ENCODE measurements at places on chromosomes 16 and 17.

GRCh38 chr16:80938004-80938878 is 68.4 kb downstream of the CMC2 start:
- DNase-seq, result no peak

DNA sequence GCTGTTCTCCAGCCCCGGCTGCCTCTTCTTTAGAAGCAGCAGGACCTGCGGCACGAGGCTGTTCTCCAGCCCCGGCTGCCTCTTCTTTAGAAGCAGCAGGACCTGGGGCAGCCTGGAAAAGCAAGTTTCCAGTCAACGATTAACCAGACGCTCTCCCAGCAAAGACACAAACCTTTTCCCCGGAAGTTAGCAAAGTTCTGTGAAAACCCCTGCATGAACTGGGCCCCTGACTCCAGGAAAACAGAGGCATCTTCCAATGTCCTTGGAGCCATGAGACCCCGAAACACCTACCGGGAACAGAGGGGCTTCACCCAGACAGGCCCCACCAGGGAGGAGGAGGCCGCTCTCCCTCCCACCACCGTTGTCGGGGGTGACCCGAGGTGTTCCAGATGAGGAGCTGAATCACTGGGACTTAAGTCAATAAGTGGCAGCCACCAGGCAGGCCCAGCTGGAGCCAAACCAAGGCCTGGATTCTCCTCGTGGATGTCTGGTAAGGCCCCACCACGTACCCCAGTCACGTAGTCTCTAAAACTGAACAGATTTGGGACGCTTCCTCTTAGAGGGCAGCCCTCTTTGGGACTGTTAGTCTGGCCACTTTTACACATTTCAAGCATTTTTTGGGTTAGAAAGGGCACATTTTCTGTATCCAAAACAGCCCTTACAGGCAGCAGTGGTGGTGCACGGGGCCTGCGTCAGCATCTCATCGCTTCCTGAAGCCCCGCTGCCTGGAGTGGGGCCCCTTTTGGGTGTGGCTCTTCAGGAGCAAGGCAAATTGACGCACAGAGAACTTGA is at the start of gene RPH3AL:
TSS of gene RPH3AL (minus strand) at position 387 of the 792 bp plus-strand sequence. CDS start 25,264 bp downstream, outside the sequence.
- DNase-seq, result no peak

DNA sequence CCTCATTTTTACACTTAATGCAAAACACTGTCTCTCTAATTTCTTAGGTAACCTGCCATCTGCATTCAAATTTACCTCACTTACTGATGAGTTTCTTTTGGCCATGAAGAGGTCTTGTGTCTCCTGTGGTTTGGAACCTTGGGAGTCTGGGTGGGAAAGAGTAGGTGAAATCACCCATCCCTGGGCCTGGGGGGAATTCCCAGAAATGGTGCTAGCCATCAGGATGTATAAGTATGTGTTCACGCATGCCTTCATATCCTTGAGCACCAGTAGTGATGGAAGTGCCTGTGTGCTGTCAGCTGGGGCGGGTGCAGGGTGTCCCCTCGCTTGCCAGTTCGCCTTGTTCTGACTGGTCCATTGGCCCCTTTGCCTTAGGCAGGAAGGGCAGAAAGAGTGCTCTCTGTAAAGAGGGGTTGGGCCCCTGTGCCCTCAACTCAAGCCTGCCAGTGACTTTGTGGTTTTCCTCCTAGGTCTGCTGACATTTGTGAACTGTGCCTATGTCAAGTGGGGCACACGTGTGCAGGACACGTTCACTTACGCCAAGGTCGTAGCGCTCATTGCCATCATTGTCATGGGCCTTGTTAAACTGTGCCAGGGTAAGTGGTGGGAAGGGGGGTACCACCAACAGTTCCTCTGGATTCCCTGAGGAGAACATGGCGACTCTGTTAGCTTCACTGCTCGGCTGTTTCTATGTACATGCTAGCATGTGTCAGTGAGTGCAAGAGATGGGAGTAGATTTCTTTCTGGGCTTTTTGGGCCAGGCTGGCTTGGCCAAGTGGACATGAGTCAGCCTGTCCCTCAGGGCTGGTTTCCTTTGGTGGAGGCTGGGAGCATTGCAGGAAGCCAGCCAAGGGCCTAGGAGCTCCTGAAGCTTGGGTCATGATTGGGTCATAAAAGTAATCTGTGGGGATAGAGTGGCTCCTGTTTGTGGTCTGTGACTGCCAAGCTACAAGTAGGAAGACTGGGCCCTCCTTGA is 23.2 kb downstream of the SLC7A6OS start:
- DNase-seq, result no peak

GRCh38 chr17:66834919-66835454 is at the start of gene CACNG5:
TSS of gene CACNG5 (plus strand) at chr17:66835117. CDS start at chr17:66877333, 42,216 bp downstream.
- no peak for DNase-seq

DNA sequence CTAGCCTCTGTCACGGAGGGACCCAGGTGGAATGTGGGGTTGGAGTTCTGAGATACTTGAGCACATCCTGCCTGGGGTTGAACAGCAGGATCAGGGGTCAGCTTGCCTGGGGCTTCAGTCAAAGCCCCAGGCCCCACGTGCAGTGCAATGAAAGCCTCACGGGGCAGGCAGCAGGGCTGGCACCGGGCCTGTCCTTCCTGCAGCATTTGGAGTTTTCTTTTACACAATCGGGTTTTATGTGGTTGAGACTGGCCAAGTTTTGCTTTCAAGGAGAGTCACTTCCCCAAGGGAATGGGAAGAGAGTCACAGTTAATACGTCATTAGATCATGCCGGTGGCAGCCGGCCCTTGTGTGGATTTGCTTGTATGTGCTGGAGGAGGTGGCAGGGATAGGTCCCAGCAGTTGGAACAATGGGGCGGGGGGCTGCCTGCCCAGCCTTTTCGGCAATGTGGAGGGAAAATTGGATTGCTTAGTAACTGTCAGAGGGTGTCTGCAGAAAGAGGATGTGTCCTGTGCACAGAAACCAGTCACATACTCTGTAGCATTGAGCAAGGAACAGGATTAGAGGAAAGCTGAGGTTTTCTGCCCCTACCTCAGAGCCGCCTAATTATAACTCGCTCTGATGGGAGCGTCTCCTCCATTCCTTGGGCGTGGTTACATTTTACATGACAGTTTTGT is 4.5 kb downstream of the RMI2 start:
- no peak for DNase-seq

- DNase-seq, result no peak
These were observed 10.5 kb downstream of the PRKCA start for GRCh38 chr17:66312912-66313311.

- DNase-seq, result no peak
These were observed 57.2 kb downstream of the KANSL1 start for GRCh38 chr17:46135879-46136563.

- DNase-seq, result no peak
These were observed 478.8 kb upstream of the CDH11 start for GRCh38 chr16:65600629-65601028.

DNA sequence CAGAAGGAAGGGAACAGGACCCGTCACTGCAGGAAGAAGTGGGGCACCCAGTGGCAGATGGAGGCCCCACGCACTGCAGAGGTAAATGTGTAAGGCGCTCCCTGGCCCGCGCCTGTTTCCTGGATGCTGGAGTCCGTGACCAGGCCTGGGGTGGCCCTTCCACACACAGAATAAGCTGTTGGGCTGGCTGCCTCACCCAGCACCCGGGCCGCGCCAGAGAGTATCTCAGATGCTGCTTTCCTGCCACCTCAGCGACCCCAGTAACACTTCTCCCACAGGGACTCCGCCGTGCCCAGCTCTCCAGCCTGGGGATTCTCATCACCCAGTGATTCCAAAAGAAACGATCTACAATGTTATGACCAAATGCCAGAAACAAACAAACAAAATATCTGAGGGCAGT is 1993.1 kb downstream of the TP53TG3F start:
- no peak for DNase-seq

DNA sequence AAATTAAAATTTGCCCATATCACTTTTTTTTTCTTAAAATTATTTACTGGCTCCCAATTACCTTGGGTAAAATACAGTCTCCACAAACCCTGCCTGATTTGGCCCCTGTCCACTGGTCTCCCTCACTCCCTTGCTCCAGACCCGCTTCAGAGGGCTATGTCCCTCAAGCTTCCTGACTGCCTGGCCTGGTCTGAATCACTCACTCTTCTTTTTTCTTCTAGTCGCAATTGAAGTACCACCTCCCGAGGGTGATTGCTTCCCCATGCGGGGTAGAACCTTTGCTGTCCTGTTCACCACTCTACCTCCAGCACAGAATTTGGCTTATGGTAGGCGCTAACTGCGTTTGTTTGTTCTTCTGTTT is 598 bp upstream of the PGAP3 start:
- no peak for DNase-seq

DNA sequence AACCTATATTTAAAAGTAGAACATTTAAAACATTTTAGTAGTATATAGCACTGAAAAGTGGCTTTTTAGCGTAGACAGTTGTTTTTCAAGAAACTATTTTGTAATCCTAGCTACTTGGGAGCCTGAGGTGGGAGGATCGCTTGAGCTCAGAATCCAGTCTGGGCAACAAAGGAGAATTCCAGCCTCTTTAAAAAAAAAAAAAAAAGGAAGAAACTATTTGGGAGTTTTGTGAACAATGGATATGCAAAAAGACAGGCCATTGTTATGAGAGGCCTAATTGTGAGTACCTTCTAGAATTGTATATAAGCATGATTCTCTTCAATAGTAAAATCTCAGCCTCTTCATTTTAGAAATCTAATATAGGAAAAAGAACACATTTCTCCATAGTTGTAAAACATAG is 17.6 kb downstream of the OMG start:
- no peak for DNase-seq

- no peak for DNase-seq
These were observed 67.0 kb downstream of the TUBD1 start for GRCh38 chr17:59825533-59826322.

Data from GM12864 (cell line).